ENCODE measurements at places on chromosomes 11 and 22.
A peak's percentile ranks its signal among the peaks of the same experiment; 100 is the strongest.

GRCh38 chr22:44075670-44076069 lies 51.6 kb downstream of the PARVB start:
- DNase-seq = no peak

DNA sequence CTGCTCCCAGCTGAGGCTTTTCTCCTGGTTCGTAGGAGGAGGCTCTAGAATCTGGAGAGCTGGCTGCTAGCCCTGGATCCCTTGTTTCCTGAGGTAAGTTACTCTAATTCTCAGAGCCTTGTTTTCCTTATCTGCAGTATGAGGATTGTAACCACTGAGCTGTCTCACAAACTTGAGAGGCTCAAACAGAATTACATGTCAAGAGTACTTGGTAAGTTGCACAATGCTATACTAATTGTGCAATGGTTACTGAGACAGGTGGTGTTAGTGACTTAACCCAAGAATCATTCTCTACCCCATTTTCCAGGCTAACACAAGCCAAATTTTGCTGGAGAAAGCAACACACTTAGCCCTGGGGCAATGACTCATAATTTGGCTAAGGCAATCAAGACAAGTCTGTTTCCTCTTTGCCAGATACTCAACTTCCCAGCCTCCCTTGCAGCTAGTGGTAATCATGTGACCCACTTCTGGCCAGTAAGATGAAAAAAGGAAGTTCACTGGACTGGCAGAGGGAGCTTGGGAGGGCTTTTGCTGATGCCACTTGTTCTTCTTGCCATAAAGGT lies 348.0 kb downstream of the TENM4 start:
- DNase-seq = no peak

DNA sequence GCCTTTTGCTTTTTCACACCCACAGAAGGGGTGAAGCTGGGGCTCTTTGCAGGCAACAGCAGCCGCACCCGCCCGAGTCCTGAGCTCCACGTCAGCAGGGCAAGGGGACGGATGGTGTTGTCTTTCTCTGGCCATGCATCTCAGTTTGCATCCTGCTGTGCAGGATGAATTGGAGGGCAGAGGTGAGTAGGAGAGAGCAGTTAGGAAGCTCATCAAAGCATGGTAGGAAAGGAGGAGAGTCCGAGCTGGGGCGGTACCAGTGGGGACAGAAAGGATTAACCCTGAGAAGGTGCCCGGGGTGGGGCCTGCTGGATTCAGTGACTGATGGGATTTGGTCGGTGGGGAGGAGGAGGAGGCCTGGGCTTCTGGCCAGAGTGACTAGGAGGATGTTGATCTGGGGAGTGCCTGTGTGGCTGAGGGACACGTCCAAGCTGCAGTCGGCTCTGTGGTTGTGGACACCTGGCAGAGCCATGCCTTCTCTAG lies 14.6 kb downstream of the FAM83F start:
- DNase-seq = peak; percentile 47

DNA sequence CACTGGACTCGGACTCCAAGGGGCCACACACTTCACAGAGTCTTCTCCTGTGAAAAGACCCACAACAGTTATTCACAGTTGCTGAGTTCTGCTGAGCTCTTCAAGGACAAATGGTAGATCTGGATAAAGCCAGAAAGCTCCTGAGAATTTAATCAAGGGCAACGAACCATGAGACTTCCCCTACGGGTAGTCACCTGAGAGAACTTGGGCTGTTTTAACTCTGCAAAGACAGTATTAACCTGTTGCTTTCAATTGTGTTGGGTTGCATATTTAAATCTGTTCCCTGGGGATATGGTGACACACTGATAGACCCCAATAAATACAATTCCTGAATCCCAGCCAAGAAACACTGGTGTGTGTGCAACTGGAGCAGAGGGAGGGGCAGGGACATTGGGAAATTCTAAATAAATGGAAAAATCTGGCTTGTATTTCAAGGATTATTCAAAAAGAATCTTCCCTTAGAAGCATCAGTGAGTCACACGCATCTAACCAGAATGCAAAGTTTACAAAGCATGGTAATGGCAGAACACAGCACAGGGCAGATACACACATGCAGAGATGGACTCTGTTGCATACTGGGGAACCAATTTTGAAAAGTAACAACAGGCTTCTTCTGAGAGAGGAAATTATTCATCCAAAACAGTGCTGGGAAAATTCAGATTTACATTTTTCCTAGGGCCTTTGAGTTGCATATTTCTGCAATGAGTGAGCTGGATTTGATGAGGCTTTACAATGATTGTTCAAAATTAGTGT lies 4.0 kb downstream of the KCNJ1 start:
- DNase-seq = no peak

GRCh38 chr22:45932071-45932470 lies 44.9 kb downstream of the WNT7B start:
- no peak for DNase-seq

DNA sequence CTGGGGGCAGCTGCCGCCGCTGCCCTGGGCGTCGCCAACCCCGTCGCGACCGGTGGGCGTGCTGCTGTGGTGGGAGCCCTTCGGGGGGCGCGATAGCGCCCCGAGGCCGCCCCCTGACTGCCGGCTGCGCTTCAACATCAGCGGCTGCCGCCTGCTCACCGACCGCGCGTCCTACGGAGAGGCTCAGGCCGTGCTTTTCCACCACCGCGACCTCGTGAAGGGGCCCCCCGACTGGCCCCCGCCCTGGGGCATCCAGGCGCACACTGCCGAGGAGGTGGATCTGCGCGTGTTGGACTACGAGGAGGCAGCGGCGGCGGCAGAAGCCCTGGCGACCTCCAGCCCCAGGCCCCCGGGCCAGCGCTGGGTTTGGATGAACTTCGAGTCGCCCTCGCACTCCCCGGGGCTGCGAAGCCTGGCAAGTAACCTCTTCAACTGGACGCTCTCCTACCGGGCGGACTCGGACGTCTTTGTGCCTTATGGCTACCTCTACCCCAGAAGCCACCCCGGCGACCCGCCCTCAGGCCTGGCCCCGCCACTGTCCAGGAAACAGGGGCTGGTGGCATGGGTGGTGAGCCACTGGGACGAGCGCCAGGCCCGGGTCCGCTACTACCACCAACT lies 1.0 kb downstream of the FUT4 start:
- no peak for DNase-seq

DNA sequence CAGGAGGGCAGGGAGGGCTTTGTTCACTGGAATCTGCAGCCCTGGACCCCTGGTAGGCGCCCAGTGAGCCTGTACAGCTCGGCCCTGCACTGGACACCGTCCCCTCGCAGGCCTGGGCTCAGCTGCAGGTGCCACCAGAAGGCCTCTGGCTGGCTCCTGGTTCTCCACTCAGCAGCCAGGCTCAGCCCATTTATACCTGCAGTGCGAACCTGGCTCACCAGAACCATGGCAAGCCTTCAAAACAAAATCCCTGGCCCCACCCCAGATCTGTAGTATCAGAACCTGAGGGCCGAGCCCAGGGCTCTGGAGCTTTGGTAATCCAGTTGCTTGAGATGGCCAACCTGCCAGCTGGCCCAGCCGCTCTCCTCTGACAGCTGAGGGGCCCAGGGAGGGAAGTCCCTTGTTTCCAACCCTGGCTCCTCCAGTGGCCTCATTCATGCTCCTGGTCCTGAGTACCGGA lies 870 bp upstream of the FREY1 start:
- no peak for DNase-seq

- no peak for DNase-seq
Measured at GRCh38 chr22:43177479-43177878, 9.5 kb downstream of the TTLL12 start.

- no peak for DNase-seq
Measured at GRCh38 chr22:30774566-30774965, 79.9 kb downstream of the OSBP2 start.

DNA sequence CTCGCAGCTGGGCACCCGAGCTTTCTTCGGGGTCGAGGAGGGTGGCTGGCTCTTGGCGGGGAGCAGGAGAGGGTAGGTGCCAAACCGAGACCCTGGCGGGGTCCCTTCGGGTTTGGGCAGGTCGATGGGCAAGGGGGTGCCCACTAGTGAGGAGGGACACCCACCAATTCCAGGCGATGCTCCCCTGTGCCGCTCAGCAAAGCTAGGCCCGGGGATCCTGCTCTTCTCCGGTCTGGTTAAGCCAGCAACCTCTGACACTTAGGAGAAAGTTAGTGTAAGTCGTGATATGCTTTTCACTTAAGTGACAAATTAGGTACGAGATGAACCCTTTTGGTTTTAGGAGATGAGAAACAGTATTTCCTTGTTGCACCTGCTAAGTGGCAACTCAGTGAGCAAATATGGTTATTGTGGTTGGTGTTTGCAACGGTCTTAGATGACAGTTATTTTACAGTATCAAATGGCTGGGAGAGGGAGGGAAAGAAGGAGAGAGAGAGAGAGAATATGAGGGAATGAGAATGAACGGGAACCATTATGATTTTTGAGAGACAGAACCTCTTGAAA lies 565 bp downstream of the NUCB2 start:
- peak; percentile 59 for DNase-seq

DNA sequence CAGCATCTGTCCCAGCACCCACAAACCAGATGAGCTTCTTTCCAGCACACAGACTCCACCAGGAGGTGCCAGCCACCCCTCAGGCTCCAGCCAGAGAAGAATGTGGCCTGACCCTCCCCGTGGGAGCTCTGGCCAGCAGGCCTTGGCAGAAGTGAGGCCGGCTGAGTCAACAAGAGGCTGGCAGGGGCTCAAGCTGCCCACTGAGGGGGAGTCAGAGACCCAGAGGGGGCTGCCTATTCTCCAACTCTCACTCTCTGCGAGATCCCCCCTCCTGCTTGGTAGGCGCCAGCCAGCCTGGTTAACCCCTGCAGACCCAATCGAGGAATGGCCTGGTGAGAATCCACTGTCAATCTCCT lies 10.6 kb upstream of the CDC42EP1 start:
- no peak for DNase-seq

- DNase-seq = no peak
Measured at GRCh38 chr22:43562843-43563242, 151.0 kb downstream of the MPPED1 start.

- no peak for DNase-seq
Measured at GRCh38 chr22:43300891-43301676, 42.1 kb downstream of the SCUBE1 start.

DNA sequence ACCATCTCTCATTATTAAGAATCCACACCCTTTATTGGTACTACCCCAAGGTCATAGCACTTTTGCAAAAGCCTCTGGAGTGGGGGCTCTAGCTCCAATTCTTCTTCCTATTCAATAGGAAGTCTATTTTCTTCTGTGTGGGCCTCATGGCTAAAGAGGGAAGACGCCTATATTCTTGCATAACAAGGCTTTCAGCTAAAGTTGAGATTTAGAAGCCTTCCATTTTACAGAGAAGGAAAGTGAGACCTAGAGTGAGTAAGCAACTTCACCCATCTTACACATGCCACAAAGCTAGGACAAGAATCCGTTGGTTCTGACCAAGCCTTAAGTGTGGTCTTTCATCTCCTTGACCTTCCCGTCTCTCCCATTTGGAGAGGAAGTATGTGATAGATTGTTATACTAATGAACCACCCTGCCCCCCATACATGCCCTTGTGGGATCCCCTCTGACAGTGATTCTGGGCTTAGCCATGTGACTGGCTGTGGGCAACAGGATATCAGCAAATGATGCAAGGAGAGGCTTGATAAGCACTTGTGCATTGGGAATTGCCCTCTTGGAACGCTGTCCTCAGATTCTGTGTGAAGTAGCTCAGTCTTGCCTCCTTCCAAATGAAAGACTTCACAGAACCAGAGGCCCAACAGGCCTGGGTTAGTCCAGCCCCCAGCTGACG lies 12.3 kb downstream of the BACE1 start:
- no peak for DNase-seq

GRCh38 chr11:72237112-72237931 lies 6.7 kb downstream of the PHOX2A start:
- no peak for DNase-seq

- no peak for DNase-seq
Measured at GRCh38 chr11:130403271-130403804, 25.1 kb downstream of the ADAMTS8 start.

- DNase-seq = no peak
Measured at GRCh38 chr11:28228196-28228895, 120.2 kb downstream of the METTL15 start.

GRCh38 chr11:59154610-59155009 lies 12.0 kb downstream of the FAM111A start:
- DNase-seq = no peak

- no peak for DNase-seq
Measured at GRCh38 chr11:61930933-61931332, 13.6 kb upstream of the RAB3IL1 start.

DNA sequence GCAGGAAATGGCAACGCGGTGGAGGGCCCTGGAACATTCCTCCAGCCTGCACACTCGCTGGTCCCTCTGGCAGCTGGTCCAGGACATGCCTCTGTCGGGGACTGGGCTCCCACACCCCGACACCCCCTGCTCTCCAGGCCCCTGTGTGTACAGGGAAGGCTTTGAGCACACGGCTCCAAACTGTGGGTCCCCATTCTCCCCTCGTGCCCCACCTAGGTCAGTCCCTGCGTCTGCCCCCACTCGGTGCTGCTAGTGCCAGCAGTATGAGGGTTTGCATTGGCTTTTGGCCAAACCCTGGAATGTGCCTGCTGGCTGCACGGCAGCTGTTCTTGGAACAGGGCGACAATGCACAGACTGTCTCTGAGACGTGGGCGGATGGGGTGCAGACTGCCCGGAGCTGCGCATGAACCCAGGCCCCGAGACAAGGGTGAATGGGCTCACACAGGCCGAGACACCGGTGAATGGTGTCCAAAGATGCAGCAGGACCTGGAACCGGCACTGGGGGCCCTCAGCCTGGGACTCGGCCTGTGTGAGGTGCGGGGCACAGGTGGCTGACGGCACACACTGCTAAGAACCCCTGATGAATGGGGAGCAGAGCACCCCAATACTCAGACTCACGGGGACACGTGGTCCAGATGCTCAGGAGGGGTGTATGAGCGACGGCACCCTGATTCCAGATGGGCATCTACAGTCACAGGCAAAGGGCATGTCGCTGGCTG lies 7.5 kb upstream of the SYT8 start:
- DNase-seq = peak; percentile 68

DNA sequence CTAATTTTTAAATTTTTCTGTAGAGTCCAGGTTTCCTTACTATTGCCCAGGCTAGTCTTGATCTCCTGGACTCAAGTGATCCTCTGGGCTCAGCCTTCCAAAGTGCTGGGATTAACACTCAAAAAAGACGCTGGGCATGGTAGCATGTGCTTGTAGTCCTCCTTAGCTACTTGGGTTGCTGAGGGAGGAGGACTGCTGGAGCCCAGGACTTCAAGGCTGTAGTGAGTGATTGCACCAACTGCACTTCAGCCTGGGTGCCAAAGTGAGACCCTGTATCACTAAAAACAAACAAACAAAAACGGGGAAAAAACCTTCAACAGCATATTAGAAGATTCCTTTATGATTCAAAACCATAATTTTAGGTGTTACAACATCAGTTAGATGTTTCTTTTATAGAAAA lies 44.6 kb downstream of the RSF1 start:
- no peak for DNase-seq

GRCh38 chr22:17803609-17804270 lies 29.5 kb upstream of the BID start:
- no peak for DNase-seq

DNA sequence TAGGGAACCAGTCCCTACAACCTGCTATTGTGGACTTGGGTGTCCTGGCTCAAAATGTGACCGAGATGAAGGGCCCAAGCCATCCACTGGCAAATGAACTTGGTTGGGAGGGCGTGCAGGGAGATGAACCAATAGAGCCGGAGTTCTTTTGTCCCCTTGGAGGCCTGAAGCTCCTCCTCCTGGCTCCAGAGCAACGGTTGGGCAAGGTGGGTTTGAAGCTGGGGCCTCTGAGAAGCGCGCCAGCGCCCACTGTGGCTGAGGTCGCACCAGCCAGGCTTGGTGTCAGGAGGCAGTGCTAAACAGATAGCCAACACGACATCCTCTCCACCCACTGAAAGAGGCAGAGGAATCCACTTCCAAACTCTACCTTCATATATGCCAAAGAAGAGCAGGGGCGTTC lies 36.0 kb upstream of the PACSIN2 start:
- DNase-seq = no peak

- DNase-seq = no peak
Measured at GRCh38 chr11:119940401-119940976, 197.4 kb downstream of the TRIM29 start.

Measured in NCI-H2029 treated with DMSO at 0.1 percent for 48 hours (cell line).